Effector memory CD8-positive, alpha-beta T cell (primary cell): ENCODE measurements at places on chromosomes 1 and 21.

GRCh38 chr1:153597206-153597605 lies 15.7 kb downstream of the S100A16 start:
- no peak for DNase-seq

DNA sequence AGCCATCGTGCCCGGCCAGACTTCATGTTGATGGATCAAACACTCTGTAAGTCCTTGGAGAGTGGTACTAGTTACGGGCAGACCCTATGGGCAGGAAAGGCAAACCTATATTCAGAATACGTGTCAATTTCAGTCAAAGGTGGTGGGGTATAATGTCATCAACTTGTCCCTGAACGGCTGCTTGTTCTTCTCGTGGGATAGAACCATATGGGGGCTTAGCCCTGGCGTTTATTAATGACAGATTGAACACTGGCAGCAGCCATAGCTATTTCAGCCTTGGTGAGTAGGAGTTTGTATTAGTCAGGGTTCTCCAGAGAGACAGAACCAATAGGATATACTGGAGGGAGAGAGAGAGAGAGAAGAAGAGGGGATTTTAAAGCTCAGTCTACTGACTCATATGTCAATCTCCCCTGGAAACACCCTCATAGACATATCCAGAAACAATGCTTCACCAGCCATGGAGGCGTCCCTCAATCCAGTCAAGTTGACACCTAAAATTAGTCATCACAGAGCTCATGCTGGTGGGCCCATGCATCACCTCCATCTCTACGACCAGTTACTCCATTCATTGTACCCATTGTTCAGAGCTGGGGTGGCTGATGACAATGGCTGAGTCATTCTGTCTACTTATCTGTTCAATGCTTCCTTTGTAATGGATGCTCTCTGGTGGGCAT lies 16.1 kb upstream of the AQP10 start:
- no peak for DNase-seq

DNA sequence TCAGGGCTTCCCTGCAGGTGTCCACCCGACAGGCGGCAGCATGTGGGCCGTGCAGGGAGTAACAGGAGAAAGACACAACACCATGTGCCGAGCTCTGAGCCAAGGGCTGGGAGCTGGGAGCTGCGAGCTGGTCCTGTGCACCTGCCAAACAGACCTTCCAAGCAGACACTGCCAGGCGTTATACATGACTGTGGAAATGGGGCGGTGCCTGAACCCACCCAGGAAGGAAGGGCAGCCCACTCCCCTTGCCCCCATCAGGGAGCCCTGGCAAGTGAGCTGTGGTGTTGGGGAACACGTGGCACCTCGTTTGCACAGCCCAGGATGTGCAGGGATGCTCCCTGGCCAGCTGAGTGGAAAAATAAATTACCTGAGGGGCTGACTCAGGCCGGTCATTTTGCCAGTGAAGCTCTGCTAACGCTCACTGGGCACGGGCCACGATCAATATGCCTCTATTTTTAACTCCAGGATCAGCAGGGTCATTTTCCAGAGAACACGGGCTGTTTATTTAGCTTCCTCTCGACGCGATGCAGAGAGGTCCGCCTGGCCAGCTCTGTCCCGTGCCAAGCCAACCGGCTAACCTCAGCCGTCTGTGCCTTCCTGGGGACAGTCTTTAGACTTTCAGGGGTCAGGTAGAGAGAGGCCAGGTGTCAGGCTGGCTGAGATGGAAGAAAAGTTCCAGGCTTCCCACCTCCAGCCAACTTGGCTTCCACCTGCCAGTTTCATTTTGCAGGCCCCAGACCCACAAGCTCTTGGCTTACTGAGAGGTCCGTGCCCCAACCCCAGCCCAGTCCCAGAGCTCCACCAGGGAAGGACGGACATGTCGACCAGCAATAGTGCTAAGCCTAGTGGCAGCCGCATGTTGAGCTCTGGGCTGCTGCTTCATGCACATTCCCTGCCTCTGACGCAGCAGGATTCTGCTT lies 196.7 kb upstream of the VAMP3 start:
- no peak for DNase-seq

- no peak for DNase-seq
These were observed 42.7 kb downstream of the MORN1 start for GRCh38 chr1:2348346-2349325.

DNA sequence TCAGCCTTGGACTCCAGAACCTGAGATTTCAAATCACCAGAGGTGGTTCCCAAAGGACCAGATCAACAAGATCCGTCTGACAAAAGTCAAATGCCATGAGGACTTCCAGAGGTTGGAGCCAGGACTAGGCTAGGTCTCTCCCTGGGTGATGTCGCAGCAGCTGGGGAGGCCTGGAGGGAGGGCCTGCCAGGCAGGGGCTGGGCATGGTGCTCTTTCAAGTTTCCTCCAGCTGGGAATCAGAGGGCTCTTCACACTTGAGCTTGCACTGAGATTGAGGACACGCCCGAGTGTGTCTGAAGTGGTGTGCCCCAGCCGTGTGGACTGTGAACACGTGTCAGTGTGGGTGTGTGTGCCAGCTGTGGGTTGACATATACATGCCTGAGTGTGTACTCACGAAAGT lies 21.3 kb upstream of the RSPO1 start:
- DNase-seq, result no peak

DNA sequence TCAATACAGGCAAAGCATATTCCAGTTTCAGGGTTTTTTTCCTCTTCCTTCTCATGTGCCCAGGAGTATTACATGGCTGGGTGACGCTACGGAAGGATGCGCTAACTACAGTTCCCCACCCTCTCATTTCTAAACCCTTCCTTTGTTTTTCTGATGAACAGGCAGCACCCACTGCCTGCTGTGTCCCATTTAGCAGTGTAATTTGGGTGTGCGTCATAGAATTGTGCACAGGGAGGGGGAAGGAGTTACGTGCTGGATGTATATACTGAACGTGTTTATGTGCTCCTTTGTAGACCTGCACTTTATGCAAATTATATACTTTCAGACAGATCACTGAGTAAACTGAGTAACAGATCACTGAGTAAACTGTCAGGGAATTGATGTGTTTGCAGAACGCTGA lies 44.5 kb downstream of the ELAPOR1 start:
- no peak for DNase-seq

DNA sequence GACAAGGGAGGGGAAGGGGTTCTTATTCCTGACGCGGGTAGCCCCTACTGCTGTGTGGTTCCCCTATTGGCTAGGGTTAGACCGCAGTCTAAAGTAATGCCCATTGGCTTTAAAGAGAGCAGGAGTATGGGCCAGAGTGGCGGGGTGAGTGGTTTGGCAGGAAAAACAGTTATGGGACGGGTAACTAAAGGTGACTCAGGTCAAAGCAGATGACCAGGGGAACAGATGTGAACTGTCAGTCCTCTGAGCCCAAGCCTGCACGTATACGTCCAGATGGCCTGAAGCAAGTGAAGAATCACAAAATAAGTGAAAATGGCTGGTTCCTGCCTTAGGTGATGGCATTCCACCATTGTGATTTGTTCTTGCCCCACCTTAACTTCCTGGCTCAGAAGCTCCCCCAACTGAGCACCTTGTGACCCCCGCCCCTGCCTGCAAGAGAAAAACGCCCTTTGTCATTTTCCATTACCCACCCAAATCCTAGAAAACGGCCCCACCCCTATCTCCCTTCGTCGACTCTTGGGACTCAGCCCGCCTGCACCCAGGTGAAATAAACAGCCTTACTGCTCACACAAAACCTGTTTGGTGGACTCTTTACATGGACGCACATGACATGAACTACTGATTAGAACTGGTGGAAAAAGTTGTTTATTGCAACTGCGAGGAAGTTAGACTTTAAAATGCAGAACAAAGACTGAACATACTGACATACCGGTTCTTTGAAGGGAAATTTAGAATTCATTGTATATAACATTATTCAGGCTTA lies 758 bp upstream of the ATAD3B start:
- no peak for DNase-seq

- peak; percentile 27 for DNase-seq
These were observed 13.4 kb downstream of the ABCG1 start for GRCh38 chr21:42232176-42232825.

DNA sequence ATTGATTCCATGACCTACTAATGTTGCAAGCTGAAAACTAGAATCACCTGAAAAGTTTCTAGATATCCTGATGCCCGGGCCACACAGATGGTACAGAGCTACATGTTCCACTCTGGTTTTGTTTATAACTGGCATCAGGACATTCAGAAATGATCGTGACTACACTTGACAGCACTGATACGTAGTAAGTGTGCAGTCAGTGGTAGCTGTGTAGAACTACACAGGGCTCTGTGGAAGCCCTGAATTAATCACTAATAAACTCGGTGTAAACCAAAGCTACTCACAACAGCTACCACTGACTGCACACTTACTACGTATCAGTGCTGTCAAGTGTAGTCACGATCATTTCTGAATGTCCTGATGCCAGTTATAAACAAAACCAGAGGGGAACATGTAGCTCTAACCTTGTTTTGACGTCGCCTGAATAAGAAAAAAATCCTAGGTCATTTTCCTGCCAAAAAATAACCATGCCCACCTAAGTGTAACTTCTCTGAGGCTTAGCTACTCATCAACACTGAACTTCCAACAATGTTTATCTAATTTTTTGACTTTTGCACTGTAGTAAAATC lies 149.7 kb downstream of the TGFBR3 start:
- no peak for DNase-seq

DNA sequence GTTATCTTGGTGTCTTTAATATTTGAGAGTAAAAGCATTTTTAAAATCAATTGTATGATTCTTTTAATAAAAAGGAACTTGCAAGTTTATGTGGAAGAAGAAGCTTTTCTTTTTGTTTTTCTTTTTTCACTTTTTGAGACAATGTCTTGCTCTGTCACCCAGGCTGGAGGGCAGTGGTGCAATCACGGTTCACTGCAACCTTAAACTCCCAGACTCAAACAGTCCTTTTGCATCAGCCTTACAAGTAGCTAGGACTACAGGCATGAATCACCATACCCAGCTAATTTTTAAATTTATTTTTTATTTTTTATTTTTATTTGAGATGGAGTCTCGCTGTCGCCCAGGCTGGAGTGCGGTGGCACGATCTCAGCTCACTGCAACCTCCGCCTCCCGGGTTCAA lies 34.1 kb downstream of the CMPK1 start:
- DNase-seq, result no peak

- no peak for DNase-seq
These were observed 32.2 kb downstream of the BATF3 start for GRCh38 chr1:212667223-212668139.

GRCh38 chr1:77133731-77134358 lies 85.4 kb downstream of the PIGK start:
- no peak for DNase-seq

GRCh38 chr1:110870721-110871388 lies 2.1 kb upstream of the CD53 start:
- DNase-seq, result no peak
